Articular chondrocyte of knee joint (primary cell): ENCODE measurements at places on chromosomes 2 and 18. TPM values are rescaled to one million over a fixed set of nuclear protein-coding genes. Genes with fewer than 3 reads are reported as not detected.

KCNJ3 gene
- not detected in 2 replicates for total RNA-seq

HTR2B gene
- total RNA-seq = 1.2 and 1.3 TPM in 2 replicates

REG1A gene
- total RNA-seq = not detected in 2 replicates

ONECUT2 gene
- under 0.01 TPM in 2 replicates for total RNA-seq

EVX2 gene
- total RNA-seq = not detected in 2 replicates

WIPF1 gene
- total RNA-seq = 40.9 and 45.3 TPM in 2 replicates

MC4R gene
- total RNA-seq = not detected in 2 replicates

SCG2 gene
- 5.4 and 6.8 TPM in 2 replicates for total RNA-seq

CAD gene
- total RNA-seq = 19.1 and 28.1 TPM in 2 replicates

FAM237A gene
- not detected in 2 replicates for total RNA-seq

SERPINB11 gene
- not detected in 2 replicates for total RNA-seq

COL6A3 gene
- 1,743 and 2,116 TPM in 2 replicates for total RNA-seq

FAM110C gene
- 0.11 TPM in 1 of 2 replicates, not detected in the other for total RNA-seq

TCF7L1 gene
- 6.1 and 6.9 TPM in 2 replicates for total RNA-seq

MYO7B gene
- 0.11 and 0.13 TPM in 2 replicates for total RNA-seq

NETO1 gene
- not detected in 2 replicates for total RNA-seq

BOLL gene
- total RNA-seq = not detected in 2 replicates

AKAIN1 gene
- total RNA-seq = not detected in 2 replicates

SLC9A4 gene
- not detected in 2 replicates for total RNA-seq

RTP5 gene
- not detected in 2 replicates for total RNA-seq

GALR1 gene
- not detected in 2 replicates for total RNA-seq

FEV gene
- not detected in 2 replicates for total RNA-seq

DAW1 gene
- 0.13 and 0.22 TPM in 2 replicates for total RNA-seq

RTN4 gene
- 319 TPM in 2 replicates for total RNA-seq

COBLL1 gene
- total RNA-seq = 33.2 and 33.3 TPM in 2 replicates

TBR1 gene
- total RNA-seq = under 0.01 and 0.11 TPM in 2 replicates

CHST9 gene
- not detected in 2 replicates for total RNA-seq

DPP10 gene
- not detected in 2 replicates for total RNA-seq

FBXO36 gene
- total RNA-seq = 6.5 and 6.8 TPM in 2 replicates

TTR gene
- not detected in 2 replicates for total RNA-seq

RAD51AP2 gene
- total RNA-seq = under 0.01 TPM in 1 of 2 replicates, not detected in the other

ADAM23 gene
- total RNA-seq = 0.13 and 0.76 TPM in 2 replicates

CD28 gene
- total RNA-seq = under 0.01 TPM in 2 replicates

ITGB6 gene
- total RNA-seq = 0.11 TPM in 1 of 2 replicates, not detected in the other

MROH2A gene
- total RNA-seq = not detected in 2 replicates

ANTXR1 gene
- total RNA-seq = 393 and 403 TPM in 2 replicates

SLC4A5 gene
- total RNA-seq = 2.2 and 2.7 TPM in 2 replicates

ACKR3 gene
- total RNA-seq = 44.4 and 73.8 TPM in 2 replicates

IL18RAP gene
- total RNA-seq = not detected in 2 replicates

ZNF407 gene
- total RNA-seq = 23.5 and 25.7 TPM in 2 replicates

ASPRV1 gene
- 0.54 and 0.78 TPM in 2 replicates for total RNA-seq

CABLES1 gene
- total RNA-seq = 19.9 and 21.2 TPM in 2 replicates

EPB41L3 gene
- 39.6 and 41.9 TPM in 2 replicates for total RNA-seq

MRO gene
- total RNA-seq = 0.39 and 0.43 TPM in 2 replicates

MAP2 gene
- under 0.01 and 0.54 TPM in 2 replicates for total RNA-seq

ZNF385B gene
- 13.5 and 19.7 TPM in 2 replicates for total RNA-seq

SH3RF3 gene
- total RNA-seq = 8.2 and 10.8 TPM in 2 replicates

QPCT gene
- total RNA-seq = 10.7 and 17.5 TPM in 2 replicates

TDRD15 gene
- under 0.01 TPM in 1 of 2 replicates, not detected in the other for total RNA-seq

STEAP3 gene
- 29.0 and 38.8 TPM in 2 replicates for total RNA-seq

HOXD1 gene
- not detected in 2 replicates for total RNA-seq

BCL2L11 gene
- 4.6 and 7.2 TPM in 2 replicates for total RNA-seq

TUBA4B gene
- not detected in 2 replicates for total RNA-seq

LONRF2 gene
- 0.39 and 0.86 TPM in 2 replicates for total RNA-seq

SH3BP4 gene
- total RNA-seq = 44.9 and 53.8 TPM in 2 replicates

FBXO48 gene
- total RNA-seq = 1.2 and 1.3 TPM in 2 replicates

FBXO41 gene
- total RNA-seq = 1.3 and 1.4 TPM in 2 replicates
